ENCODE measurements at places on chromosomes 12 and 14.
A peak's percentile ranks its signal among the peaks of the same experiment; 100 is the strongest.

GRCh38 chr12:92139634-92140150 is 6.0 kb downstream of the BTG1 start:
- no peak for DNase-seq

DNA sequence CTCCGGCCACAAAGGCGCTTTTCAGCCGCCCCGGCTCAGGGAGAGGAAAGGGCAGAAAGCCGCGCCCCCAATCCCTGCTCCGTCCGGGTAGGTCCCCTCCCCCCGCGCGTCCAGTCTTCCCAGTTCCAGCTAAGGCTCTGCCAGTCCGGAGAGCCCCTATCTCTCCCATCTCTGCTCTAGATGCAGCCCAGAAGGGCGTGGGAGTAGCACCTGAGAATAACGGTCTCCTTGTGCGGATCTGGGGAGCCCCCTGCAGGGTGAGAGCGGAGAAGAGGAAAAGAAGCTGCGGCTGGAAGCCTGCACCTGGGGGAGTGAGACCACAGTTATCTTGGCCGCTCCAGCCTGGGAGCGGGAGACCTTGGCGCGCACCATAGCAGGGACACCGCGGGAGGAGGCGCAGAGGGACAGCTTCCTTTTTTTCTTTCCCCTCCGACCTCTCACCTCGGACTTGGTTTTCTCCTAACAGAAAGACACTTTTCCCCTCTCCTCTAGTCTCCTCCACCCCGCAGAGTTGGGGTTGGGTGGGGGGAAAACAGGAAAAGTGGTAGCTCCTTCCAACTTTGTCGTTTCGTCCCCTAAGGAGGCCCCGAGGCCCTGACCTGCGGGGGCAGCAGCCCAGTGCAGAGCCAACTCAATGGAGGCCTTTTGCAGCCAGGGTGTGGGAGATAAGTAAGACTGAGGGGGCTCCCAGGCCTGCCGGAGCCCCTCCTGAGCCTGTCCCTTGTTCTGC is 2.4 kb downstream of the DHH start:
- peak; percentile 95 for DNase-seq

- DNase-seq = no peak
Measured at GRCh38 chr12:69789351-69789750, 35.7 kb upstream of the MYRFL start.

DNA sequence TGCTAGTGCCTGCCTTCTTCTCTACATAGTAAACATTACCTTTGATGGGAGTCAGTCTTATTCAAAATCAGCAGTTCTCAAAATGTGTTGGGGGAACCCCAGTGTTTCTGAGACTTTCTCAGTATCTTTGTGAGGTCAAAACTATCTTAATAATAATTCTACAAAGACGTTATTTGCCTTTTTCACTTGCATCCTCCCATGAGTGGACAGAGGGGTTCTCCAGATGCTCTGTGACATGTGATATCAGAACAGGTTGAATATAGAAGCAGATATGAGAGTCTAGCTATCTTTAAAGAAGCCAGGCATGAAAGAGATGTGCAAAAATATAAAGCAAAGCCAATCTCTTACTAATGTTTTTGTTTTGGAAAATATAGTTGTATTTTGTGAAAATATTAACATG is 144.7 kb downstream of the KTN1 start:
- no peak for DNase-seq

DNA sequence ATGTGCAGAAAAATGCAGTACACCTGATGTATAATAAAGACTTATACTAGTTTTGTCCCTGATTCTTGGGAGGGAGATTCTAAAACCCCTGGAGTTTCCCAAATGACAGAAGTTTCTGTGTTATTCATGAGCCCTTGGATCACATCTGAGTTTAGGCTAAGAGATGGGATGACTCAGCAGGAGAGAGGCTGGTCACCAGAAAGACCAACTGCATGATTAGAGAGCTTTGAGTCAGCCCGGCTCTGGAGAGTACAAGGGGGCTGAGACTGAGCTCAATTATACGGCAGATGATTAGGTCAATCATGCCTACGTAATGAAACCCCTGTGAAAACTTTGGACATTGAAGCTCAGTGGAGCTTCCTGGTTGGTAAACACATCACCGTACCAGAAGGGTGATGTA is 174.2 kb downstream of the SSPN start:
- DNase-seq = peak; percentile 64

DNA sequence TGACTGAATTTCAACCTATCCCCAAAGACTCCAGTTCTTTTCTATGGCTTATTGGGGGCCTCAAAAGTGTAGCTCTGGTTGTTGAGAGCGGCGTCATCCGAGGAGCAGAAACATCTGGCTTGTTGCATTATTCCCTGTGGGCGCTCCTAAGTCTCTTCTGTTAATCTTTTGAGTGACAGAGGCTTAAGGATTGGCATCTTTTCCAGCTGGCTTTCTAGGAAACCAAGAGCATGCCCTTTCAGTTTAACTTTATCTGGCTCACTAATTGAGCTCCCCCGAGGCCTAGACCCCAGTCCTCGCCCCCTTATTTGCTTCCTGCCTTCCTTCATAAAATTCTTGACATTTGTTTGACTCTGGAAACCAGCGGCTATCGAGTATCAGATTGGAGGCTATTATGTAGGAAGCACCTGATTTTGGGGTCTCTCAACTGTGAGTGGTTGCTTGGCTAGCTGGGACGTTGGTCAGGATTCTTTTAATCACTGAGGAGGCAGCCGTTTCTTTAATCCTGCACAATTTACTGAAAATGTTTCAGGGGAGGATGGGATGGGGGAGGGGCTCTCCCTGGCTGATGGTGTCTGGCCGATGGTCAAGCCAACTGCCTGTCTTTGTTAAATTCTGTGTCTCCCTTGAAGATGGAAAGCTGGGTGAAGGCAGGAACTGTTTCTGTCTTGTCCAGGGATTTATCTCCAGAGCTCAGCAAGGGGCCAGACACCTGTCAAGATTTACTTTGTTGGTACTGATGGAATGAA is 3.1 kb downstream of the SMOC1 start:
- DNase-seq = no peak

DNA sequence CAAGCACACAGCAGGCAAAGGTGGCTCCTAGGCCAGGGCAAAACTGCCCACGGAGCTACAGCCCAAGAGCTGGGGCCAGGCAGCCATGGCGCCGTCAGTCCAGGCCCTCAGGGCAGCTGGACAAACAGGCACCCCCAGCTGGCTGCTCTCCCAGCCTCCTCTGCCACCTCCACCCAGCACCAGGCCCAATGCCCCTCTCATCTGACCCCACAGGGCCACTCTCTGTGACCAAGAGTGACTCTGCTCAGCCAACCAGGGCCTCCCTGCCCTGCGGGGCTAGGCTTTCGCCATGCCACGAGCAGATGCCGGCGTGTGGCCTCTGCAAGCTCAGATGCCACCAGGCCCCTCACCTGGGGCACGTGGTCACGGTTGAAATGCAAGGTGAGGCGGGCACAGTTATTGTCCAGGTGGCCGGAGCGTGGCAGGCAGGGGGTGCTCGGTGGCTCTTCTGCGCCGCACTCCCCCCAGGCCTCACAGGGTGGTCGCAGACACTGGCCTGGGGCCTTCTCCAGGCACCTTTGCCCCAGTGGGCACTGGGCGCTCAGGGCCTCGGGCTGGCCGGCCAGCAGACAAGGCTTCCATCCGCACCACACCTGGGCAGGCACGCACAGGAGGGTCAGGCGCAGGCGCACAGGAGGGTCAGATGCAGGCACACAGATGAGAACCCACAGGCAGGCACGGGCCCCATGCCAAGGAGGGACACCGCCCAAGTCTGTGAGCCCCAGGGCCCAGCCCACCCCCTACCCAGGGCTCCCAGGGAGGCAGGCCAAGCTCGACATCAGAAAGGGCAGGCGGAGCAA is 23.0 kb downstream of the JAG2 start:
- DNase-seq = no peak

- DNase-seq = no peak
Measured at GRCh38 chr14:79890527-79890926, 320.8 kb downstream of the DIO2 start.

- DNase-seq = no peak
Measured at GRCh38 chr12:130504110-130504839, 166.6 kb downstream of the PIWIL1 start.

- DNase-seq = peak; percentile 83
Measured at GRCh38 chr14:66514213-66514612, 6.3 kb downstream of the GPHN start.

- no peak for DNase-seq
Measured at GRCh38 chr12:131530422-131530821, 180.5 kb upstream of the SFSWAP start.

DNA sequence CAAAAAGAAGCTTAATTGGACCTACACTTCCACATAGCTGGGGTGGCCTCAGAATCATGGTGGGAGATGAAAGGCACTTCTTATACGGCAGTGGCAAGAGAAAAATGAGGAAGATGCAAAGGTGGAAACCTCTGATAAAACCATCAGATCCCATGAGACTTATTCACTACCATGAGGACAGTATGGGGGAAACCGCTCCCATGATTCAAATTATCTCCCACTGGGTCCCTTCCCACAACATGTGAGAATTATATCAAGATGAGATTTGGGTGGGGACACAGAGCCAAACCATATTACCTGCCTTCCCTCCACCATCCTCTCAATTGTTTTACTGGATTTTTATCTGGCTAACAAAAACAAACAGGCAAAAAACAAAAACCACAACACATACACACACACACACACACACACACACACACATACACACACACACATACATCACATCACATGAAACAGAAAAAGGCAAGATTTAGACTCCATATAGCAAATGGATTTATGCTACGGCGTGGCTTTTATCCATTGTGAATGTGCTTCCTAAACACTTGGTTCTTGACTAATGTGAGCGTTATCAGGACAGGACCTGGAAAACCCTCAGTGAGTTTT is 66.7 kb downstream of the ZFP36L1 start:
- DNase-seq = peak; percentile 51

DNA sequence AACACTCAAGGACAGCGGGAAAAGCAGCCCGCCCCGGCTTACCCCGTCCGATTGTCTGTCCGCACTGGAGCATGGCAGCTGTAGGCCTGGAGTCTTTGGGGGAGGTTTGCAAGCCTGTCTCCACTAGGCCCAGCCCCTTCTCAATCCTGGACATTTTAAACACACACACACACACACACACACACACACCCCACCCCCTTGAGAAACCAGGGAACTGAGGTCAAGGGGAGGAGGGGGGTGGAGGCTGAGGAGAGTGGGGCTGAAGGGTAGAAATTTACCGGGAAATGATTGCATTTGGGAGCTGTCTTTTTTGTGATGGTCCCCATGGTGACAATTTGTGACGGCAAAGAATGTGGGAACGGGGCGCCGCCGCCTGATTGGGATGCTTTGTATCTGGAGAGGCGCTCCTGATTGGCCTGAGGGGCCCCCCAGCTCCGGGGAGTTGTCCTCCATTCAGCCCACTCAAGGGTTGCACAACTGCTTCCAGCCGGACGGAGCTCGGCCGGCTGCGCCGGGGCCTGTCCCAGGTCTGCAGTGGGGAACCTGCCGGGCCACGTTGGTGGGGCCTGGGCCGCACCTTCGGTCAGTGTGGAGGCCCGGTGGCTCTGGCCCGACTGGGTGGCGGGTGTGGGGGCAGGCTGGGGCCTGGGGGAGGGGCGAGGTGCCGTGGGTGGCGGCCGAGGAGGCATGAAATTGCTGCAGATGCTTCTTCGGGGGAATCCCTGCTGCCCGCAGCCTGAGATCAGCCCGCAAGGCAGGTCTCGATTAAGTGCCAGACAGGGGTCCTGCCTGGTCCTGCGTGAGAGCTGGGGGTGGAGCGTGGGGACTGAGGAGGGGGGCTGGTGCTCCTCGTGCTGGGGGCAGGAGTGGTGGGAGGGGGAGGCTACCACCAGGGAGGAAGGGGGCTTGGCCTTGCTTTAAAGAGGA is at the start of gene FAM181A:
Gene FAM181A, plus strand, starts transcription at position 472 of the 927 bp plus-strand sequence. CDS start 942 bp downstream, outside the sequence.
- DNase-seq = no peak
